ENCODE measurements at places on chromosomes 4 and X.

GRCh38 chr4:184262901-184263300 is 45.2 kb upstream of the ENPP6 start:
- DNase-seq, result no peak

- DNase-seq, result no peak
Observed at GRCh38 chr4:99822734-99823133, 6.1 kb downstream of the DAPP1 start.

DNA sequence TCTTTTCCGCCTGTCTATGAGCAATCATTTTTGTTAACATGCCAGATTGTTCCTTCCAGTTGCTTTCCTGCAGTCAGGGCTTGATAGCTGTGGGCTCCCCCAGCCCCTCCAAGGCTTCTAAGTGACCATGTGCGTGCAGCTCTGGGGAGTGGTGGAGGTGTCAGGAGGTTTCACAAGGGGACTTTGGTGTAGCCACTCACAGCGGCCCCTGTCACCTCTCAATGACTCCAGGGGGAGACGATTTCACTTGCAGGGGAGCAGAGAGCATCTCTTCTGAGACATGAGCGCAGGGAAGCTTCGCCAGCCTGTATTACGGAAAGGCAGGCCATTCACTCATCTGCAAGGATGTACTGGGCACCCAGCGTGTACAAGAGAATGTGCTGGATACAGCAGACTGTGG is 3.1 kb upstream of the GPR78 start:
- DNase-seq, result no peak

DNA sequence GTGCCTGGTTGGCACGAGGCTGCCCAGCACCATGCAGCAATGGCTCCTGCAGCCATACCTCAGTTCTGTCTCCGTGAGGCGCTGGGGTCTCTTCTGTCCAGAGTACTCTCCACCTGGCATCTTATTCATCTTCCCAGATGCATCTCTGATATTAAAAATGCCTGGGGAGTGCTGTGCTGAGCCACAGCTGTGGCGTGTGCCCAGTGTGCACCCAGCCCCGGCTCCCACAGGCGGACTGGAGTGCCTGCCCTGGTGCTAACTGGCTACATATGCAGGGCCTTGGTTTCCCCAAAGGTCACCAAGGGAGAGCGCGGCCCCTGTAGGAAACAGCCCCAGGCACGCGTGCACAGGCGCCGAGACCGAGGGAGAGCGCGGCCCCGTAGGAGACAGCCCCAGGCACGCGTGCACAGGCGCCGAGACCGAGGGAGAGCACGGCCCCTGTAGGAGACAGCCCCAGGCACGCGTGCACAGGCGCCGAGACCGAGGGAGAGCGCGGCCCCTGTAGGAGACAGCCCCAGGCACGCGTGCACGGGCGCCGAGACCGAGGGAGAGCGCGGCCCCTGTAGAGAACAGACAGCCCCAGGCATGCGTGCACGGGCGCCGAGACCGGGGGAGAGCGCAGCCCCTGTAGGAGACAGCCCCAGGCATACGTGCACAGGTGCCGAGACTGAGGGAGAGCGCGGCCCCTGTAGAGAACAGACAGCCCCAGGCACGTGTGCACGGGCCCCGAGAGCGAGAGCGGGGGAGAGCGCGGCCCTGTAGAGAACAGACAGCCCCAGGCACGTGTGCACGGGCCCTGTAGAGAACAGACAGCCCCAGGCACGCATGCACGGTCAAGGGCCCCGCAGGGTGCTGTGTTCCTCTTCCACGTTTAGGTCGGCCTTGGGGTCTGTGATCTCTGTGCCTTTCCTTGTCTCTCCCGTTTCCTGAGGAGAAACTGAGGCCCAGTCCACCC is 14.5 kb downstream of the TMEM175 start:
- DNase-seq, result no peak

GRCh38 chr4:124209211-124209610 is 503.3 kb downstream of the ANKRD50 start:
- no peak for DNase-seq

DNA sequence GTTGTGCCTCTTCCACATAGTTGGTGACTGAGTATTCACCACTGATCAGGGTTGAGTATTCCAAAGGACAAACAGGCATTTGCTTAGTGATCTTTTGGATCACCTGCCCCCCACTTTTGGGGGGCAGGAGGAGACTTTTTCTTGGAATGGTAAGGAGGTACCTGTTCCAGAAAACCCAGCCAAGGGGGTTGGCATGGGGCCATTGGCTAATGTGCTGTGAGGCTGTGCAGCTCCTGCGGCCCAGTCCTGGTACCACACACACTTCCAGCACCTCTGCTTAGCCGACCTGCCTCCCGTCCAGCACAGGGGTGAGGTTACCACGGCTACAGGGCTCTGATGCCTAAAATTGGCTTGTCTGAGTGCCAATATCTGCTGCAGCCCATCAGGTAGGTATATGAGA is 40.1 kb upstream of the MGST2 start:
- DNase-seq, result no peak

DNA sequence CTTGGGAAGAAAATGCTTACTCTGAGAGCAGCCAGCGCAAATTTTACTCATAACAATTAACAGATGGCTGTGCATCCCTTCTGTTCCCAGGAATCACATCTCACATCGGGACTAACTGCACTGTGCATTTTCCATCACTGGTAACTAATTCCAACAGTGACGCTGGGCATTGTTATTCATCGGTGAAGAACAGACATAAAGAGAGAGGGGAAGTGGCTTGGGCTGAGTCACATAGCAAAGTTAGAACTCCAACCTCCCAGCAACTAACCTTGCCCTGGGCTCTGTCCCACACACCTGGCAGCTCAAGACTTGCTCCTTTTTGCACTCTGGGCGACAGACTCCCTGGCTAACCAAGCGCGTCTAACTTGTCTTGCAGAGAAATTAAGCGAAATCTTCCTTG is 6.4 kb upstream of the LONRF3 start:
- DNase-seq, result no peak

DNA sequence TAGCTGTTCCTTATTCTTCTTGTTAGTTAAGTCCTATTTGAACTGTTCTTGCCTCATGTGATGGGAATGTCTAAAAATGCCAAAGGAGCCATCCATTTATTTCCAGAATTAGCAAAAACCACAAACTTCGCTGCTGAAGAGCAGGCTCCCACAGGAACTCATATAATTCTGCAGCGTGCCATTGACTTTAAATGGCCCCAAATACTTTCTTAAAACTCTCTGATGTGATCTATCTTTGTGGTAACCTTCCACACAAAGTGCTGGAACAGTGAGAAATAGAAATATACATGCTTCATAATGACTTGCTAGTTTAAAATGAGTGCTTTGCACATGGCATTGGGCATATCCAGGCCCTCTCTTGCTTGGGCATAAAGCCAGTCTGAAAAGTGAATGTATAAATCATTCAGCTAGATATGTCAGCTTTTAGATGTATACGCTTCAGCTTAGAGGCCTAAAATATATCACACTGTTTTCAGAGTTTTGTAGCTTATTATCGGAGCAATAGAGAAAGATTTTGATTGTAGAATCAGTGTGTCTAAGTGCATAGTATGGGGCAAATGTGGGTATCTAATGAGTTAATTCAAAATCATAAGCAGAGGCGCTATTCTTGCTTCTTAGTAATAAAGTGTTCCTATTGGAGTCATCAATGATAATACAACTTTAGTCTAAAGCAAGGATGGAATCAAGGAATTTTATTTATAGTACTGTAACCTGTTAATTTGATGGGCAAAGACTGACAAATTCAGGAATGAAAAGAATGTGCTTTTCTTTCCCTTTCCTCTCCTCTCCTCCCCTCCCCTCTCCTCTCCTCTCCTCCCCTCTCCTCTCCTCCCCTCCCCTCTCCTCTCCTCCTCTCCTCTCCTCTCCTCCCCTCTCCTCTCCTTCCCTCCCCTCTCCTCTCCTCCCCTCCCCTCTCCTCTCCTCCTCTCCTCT is 392.2 kb upstream of the ZFP42 start:
- DNase-seq, result no peak

GRCh38 chr4:139639654-139640053 is 26.0 kb upstream of the MGST2 start:
- DNase-seq, result no peak

GRCh38 chr4:100174985-100175383 is 15.3 kb downstream of the DDIT4L start:
- DNase-seq, result no peak

DNA sequence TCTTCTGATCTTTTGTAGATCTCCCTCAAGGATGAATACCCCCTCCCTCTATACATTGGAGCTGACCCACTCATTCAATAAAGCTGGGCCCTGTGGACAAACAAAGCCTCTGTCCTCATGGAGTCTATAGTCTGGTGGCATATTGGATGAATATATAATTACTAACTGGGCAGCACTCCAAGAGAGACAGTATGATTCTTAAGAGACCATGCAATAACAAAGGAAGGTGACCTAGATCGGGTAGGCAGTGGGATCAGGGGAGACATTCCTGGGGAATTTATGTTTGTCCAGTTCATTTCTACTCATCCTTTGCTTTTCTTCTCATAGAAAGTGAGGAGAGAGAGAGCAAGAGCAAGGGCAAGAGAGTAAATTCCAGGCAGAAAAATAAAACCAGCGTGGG is 23.5 kb upstream of the CXCL13 start:
- DNase-seq, result no peak

GRCh38 chrX:129034196-129034595 is 489.1 kb downstream of the SMARCA1 start:
- no peak for DNase-seq

GRCh38 chrX:13381514-13381913 is 61.7 kb upstream of the ATXN3L start:
- DNase-seq, result no peak

DNA sequence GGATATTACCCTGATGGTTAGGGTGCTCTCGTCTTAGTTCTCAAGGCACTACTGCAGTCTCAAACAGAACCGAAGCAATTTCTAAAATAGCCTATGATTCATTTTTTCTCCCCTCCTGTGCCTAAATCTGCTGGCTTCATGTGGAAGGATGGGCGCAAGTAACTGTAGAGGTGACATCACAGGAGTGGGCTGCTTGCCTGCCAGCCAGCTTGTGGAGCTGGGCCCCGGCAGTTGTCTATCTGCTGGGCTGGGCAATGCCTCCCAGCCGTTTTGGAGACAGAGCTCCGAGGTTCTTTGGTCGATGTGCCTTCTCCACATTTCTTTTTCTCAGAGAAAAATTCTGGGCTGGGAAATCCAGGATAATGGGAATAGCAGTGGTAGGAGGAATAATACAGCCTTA is 34.3 kb upstream of the CITED1 start:
- no peak for DNase-seq

DNA sequence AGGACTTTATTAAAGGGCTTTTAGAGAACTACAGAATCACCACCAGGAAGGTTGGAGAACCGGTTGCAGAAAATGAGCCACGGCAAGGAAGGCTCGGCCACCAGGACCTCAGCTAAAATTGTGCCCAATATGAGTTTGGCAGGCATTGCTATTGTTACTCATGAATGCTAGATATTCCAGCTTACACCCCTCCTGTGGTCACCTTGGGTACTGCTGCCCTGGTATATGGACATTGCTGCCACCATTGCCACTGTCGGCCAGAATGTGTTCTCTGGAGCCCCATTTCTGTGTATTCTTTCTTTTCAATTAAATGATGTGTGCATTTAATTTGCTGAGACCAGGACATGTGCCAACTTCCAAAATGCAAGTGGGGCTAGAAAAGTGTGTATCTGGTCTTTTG is 626.7 kb upstream of the BOD1L1 start:
- no peak for DNase-seq

DNA sequence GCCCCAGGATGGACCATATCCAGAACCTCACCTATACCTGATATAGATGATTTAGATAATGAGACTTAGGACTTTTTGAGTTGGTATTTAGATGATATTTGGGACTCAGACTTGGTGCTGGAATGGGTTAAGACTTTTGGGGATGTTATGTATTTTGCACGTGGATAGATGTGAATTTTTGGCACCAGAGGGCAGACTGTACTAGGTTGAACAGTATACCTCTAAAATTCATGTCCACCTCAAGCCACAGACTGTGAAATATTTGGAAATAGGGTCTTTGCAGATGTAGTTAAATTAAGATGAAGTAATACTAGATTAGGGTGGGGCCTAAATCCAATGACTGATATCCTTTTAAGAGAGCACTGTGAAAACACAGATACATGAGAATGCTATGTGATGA is 15.6 kb downstream of the RBM41 start:
- DNase-seq, result no peak
